ENCODE measurements at places on chromosomes 5 and 9.

DNA sequence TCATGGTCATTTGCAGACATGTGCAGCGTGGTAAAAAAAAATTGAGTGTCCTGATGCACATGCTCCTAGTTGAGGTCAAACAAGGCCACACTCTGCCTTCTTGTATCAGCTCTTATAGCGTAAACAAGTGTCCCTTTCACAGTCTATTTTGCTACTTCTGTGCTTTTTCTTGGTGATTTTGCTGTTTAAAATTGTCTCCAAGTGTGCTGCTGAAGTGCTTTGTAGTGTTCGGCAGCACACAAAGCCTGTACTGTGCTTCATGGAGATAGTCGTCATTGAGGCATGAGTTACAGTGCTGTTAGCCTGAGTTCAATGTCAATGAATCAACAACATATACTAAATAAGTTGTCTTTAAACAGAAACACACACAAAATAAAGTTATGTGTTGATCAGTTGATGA lies 690.4 kb upstream of the MEF2C start:
- DNase-seq = no peak

GRCh38 chr9:114652776-114653555 lies 4.6 kb downstream of the TEX53 start:
- no peak for DNase-seq

- DNase-seq = no peak
Measured at GRCh38 chr9:127813686-127814226, 11.1 kb downstream of the FPGS start.

DNA sequence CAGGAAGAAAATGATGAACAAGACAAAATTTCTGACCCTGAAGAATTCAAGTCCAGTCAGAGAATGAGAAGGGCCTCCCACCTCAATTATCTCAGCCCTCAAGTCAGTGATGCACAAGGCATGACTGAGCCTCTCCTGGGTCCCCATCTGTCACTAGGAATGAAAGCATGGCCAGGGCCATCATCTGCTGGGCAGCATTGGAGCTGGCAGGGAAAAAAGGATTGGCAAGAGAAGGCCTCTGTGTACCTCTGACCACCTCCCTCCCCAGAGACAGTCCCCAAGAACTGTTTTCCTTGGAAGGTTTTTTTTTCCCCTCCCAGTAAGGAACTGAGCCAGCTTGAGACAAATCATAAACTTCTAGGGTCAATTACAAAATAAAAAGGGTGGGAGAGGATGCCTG lies 76.7 kb downstream of the KLHL3 start:
- DNase-seq = no peak

DNA sequence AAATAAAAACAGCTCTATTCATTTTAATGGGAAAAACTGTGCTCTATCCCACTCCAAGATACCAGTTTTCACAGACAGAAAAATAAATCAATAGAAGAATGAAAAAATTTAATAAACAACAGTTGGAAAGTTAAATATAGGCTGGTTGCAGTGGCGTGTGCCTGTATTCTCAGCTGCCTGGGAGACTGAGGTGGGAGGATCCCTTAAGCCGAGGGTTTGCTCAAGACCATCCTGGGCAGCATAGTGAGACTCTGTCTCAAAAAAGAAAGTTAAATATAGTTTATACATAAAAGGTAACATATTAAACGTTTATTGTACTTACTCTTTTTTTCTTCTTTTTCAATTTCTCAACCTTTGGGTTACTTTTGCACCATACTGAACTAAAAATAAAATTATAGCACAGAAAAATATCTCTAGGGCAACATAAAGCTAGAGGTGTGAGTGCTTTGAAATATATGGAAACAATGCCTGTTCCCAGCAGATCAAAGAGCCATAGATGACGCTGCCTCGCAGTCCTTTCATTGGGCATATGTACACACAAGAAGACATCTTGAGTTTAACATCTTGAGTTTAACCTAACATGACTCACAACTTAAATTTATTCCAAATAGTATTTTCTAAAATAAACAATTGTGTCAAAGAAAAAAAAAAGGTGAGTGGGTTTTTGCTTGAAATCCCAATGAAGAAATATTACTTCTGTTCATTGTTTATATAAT lies 25.7 kb upstream of the KLF9 start:
- DNase-seq = no peak

DNA sequence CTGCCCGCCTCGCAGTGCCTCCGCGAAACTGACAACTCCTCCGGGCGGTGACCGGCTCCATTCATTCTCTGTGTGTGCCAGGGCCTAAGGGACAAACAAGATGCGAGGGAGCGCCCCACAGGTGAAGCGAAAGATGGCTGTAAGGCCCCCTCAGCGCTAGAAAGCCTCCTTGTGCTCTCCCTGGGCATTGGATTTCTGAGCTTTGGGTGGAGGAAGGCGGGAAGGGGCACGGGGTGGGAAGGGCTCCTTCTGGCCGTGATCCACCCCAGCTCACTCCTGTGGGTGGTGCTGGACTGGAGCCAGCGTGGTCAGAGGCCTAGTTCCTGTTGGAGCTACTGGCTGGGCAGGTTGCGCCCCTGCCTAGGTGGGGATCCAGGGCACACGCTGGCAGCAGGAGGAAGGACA lies 943 bp downstream of the GALNT12 start:
- peak; percentile 33 for DNase-seq

- DNase-seq = no peak
Measured at GRCh38 chr5:58156361-58156760, 303.5 kb downstream of the PLK2 start.

GRCh38 chr9:123769719-123770118 lies 160.2 kb downstream of the DENND1A start:
- no peak for DNase-seq

DNA sequence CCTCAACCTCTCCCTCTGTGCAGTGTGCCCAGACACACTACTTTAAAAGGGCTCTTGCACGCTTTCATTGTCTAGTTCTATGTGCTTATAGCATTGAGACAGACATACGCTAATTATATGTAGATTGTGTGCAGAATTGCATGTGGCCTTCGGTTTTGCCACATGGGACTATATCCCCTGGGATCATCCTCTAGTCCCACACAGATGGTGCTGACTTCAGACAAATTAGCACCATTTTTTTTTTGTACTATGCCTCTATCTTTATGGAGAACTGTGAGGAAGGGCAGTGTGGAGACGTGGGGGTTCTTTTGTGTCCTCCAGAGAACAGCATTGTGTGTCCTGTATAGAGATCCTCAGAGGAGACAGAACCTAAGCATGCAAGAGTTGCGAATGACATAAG lies 29.3 kb downstream of the PAPPA start:
- no peak for DNase-seq

DNA sequence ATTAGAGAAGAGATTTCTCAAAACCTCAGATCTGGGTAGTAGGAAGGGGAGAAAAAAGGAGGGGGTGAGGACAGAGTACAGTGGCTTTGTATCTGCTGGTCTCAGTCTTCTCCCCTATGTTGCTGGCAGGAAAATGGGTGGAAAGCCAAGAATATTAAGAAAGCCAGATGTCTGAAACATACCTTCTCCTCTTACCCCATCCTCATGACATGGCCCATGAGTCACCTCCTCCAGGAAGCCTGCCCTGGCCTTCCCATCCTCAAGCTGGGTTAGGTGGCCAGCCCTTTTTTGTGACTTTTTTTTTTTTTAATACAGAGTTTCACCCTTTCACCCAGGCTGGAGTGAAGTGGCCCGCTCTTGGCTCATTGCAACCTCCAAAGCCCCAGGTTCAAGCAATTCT lies 61.8 kb downstream of the ABCA1 start:
- DNase-seq = no peak

DNA sequence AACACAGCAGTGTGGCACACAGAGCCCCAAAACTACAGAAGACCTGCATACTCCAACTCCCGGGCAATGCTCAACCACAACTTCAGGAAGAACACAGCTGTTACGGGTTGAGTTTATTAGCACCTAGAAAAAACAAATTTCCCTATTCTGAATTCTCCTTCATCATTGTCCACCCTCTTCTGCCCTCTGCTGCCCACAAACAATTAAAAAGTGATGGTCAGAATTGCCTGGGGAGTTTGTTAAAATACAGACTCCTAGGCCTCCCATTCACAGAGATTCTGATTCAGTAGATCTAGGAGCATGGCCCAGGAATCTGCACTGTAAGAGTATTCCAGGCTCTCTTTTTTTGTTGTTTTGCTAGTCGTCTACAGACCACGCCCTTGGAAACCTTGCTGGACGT lies 310.6 kb downstream of the NDUFS4 start:
- DNase-seq = no peak

GRCh38 chr9:86079421-86079831 lies 19.9 kb downstream of the GOLM1 start:
- no peak for DNase-seq

DNA sequence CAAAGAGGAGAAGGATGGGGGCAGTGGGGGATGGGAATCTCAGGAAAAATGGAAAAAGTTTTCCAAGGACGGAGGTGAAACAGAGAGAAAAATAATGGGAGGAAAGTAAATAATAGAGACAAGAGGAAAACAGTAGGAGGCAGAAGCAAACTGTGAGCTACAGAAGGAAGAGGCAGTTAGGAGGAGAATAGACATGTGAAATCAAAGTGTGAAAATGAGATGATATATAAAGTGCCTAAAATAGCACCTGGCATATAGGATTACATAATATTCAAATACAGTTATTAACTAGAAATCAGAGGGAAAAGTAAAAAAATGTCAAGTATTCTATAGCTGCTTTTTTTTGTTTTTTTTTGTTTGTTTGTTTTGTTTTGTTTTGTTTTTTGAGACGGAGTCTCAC lies 44.0 kb upstream of the PLIN2 start:
- no peak for DNase-seq

DNA sequence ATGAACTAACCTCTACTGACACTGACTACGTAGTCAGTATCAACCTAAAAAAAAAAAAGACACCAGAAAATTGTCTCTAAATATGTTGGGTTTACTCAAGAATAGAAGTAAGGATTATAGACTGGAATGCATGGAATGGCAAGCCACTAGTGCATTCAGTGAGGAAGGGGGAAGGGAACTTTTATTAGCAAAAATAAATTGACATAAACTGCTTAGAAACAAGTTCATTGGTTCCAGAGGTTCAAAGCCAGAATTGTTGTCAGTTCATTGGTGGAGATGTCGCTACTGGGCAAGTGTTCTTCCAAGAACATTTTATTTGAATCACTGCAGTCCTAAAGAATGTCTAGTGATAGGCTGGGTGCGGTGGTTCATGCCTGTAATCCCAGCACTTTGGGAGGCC lies 26.1 kb upstream of the AOPEP start:
- no peak for DNase-seq

DNA sequence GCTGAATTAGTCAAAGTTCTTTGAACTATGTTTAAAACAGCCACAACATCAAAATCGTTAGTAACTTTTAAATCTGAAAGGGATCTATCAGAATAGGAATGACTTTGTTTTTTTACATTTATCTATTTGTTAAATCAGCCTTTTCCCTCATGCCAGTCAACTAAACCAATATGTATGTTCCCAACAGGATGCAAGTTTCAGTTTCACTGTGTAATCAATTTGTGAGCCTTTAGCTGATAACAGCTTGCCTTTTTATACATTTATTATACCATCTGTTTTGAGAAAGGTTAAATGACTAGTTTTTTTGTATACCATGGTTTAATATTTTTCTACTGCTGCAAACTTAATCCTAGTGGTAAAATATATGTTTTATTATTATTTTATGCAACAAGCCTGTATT lies 8.9 kb downstream of the TMED7 start:
- no peak for DNase-seq

- peak; percentile 73 for DNase-seq
Measured at GRCh38 chr5:140114341-140115185, 654 bp downstream of the PURA start.

GRCh38 chr5:33501899-33502298 lies 61.1 kb downstream of the TARS1 start:
- DNase-seq = no peak

DNA sequence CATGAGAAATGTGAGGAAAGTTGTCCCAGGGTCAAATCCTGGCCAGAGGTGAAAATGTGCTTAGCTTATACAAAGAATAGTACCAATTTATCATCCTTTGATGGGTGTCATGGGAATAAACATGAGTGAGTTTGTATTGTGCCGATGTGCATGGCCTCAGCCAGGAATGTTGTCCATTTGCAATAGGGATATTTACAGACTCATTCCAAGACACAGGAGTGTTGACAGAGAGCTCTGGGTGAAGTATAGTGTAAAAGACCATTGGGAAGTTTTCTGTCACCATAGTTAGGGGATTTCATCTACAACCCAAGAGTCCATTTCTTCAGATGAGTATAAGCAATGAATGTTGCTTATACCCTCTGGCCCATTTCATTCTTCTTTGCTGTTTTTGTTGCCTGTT lies 160.1 kb downstream of the DMAC1 start:
- DNase-seq = no peak

- DNase-seq = no peak
Measured at GRCh38 chr9:121282277-121283079, 14.5 kb downstream of the GSN start.

DNA sequence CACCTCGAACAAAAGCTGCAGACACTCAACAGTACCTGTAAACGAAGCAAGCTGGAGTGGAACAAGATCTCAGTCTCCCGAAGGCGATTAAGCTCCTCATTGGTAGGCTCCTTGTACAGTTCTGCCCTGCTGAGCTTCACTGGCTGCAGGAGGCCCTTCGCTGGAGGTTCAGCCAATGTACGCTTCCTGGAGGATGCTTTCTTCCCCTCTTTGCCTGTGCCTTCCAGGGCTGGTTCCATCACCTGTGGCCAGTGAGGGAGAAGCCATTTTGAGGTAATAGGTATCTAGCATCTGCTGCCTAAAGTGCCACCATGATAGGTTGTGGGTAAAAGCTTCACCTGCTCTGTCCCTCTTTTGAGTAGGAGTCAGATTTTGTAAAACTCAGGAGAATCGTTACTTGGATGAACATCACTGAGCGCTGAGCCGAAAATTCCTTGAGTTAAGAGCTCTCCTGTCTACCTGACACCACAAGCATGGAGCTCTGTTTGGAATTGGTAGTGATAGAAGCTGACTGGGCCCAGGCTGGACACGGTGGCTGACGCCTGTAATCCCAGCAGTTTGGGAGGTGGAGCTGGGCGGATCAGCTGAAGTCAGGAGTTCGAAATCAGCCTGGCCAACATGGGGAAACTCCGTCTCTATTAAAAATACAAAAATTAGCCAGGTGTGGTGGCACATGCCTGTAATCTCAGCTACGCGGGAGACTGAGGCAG lies 1.4 kb downstream of the NOL6 start:
- DNase-seq = no peak

DNA sequence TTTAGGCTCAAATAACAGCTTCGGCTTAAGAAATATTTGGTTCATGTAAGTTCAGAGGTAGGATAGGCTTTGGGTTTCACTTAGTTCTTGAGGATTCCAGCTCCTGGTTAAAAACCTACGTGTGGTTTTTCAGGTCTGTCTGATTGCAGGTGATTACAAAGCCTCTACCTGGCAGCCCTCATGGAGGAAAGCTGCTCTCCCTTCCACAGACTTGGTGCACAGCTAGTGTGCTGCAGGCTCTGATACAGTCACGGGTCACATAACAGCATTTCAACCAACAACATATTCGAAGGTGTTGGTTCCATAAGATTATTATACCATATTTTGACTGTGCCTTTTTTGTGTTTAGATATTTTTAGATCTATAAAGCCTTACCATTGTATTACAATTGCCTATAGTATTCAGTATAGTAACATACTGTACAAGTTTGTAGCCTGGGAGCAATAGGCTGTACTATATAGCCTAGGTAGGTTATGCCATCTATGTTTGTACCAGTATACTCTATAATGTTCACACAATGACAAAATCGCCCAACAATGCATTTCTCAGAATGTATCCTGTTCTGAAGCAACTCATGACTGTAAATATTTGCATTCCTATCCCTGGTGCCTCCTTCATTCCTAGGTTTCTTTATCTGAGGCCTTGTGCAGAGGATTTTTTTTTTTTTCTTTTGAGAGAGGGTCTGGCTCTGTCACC lies 8.0 kb upstream of the DCP2 start:
- no peak for DNase-seq
